ENCODE measurements at places on chromosomes 1 and 21. TPM values are rescaled to one million over a fixed set of nuclear protein-coding genes. Genes with fewer than 3 reads are reported as not detected.
A peak's percentile ranks its signal among the peaks of the same experiment; 100 is the strongest.

- H3K36me3 ChIP-seq: no peaks in the 10 kb centered on the region
- DNase-seq: no peak
- H3K27ac ChIP-seq: peak overlapping the region; percentile 20
- no peak overlapping the region for H3K4me3 ChIP-seq
- no peaks in the 10 kb centered on the region for H3K27me3 ChIP-seq
- H3K4me1 ChIP-seq: peaks cover 19% of the 10 kb centered on the region
These were observed 5.5 kb downstream of the LEMD1 start for GRCh38 chr1:205416322-205416721.

DNA sequence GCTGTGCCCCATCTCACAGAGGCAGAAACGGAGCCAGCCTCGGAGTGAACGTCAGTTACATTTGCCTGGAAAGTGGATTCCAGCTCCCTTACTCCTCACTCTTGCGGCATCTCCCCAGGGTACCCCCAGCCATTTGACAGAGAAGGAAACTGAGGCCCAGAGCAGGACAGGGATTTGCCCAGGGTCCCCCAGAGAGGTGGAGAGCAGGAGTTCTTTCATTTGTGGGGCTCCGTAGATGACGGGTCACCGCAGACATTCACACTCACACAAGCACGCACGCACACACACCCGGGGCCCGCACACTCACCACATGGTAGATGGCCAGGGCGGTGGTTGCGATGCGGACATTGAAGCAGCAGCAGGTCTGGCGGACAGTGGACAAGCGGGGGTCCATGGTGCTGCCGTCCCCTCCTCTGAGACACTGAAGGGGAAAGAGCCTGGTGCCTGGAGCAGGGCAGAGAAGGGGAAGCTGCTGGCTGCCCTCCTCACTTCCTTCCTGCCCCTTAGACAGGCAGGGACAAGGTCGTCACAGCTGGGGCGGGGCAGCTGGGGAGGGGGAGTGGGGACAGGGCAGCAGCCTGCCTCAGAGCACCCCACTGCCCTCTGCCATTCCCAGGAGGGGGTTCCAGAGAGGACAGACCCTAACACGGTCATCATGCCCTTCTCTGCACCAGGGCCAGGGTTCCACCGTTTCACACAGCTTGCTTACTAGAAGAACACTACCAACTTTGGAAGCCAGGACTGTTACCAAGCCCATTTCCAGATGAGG is at the start of gene LAPTM5:
TSS of gene LAPTM5 (minus strand) at position 423 of the 769 bp plus-strand sequence. CDS start at position 394, 29 bp downstream.
- H3K4me1 ChIP-seq: peaks cover 32% of the 10 kb centered on the region
- DNase-seq: peak; percentile 73
- H3K27ac ChIP-seq: peak within 1 kb of the TSS; percentile 63
- H3K36me3 ChIP-seq: no peaks in the 10 kb centered on the region
- H3K27me3 ChIP-seq: no peaks in the 10 kb centered on the region

- no peaks in the 10 kb centered on the region for H3K4me1 ChIP-seq
- H3K36me3 ChIP-seq: peaks cover 11% of the 10 kb centered on the region
- no peak overlapping the region for H3K27ac ChIP-seq
- DNase-seq: no peak
- no peaks in the 10 kb centered on the region for H3K27me3 ChIP-seq
- no peak overlapping the region for H3K4me3 ChIP-seq
These were observed 33.5 kb downstream of the GPR137B start for GRCh38 chr1:236175642-236176336.

GLMN gene
- 7.2 TPM for total RNA-seq

GRCh38 chr21:25890001-25890400 is 155.2 kb downstream of the GABPA start:
- no peak overlapping the region for H3K4me3 ChIP-seq
- DNase-seq: no peak
- no peak overlapping the region for H3K27ac ChIP-seq
- H3K4me1 ChIP-seq: peaks cover 9% of the 10 kb centered on the region

GRCh38 chr1:101241485-101242225 is 4.8 kb downstream of the S1PR1 start:
- peaks cover 37% of the 10 kb centered on the region for H3K4me1 ChIP-seq
- peaks cover 51% of the 10 kb centered on the region for H3K36me3 ChIP-seq
- H3K27me3 ChIP-seq: no peaks in the 10 kb centered on the region
- peak overlapping the region; percentile 92 for H3K27ac ChIP-seq
- DNase-seq: no peak

- DNase-seq: no peak
- no peak overlapping the region for H3K27ac ChIP-seq
- H3K27me3 ChIP-seq: no peaks in the 10 kb centered on the region
- no peaks in the 10 kb centered on the region for H3K36me3 ChIP-seq
These were observed 4.0 kb downstream of the AKR7A2 start for GRCh38 chr1:19307794-19308508.

DENND2C gene
- total RNA-seq: 4.1 TPM

GRCh38 chr1:10155087-10155712 is 55.2 kb upstream of the KIF1B start:
- H3K4me3 ChIP-seq: no peak overlapping the region
- no peak for DNase-seq
- H3K4me1 ChIP-seq: no peaks in the 10 kb centered on the region
- no peaks in the 10 kb centered on the region for H3K27me3 ChIP-seq

- H3K27me3 ChIP-seq: no peaks in the 10 kb centered on the region
- no peaks in the 10 kb centered on the region for H3K36me3 ChIP-seq
- H3K4me3 ChIP-seq: peak overlapping the region; percentile 88
- peak overlapping the region; percentile 84 for H3K27ac ChIP-seq
- peaks cover 5% of the 10 kb centered on the region for H3K4me1 ChIP-seq
- DNase-seq: no peak
These were observed 992 bp downstream of the TENT5C start for GRCh38 chr1:117606649-117607430.

GRCh38 chr1:89873770-89874169 is 52.9 kb downstream of the LRRC8D start:
- DNase-seq: no peak
- peaks cover 26% of the 10 kb centered on the region for H3K4me1 ChIP-seq
- peaks cover 14% of the 10 kb centered on the region for H3K36me3 ChIP-seq
- no peaks in the 10 kb centered on the region for H3K27me3 ChIP-seq
- no peak overlapping the region for H3K27ac ChIP-seq
- H3K4me3 ChIP-seq: no peak overlapping the region

GRCh38 chr1:178344513-178345091 is 152.2 kb downstream of the CLEC20A start:
- H3K4me1 ChIP-seq: peaks cover 60% of the 10 kb centered on the region
- no peak for DNase-seq
- no peaks in the 10 kb centered on the region for H3K36me3 ChIP-seq
- no peak overlapping the region for H3K4me3 ChIP-seq
- no peaks in the 10 kb centered on the region for H3K27me3 ChIP-seq

GRCh38 chr1:229537894-229538293 is 20.6 kb downstream of the ABCB10 start:
- H3K4me1 ChIP-seq: no peaks in the 10 kb centered on the region
- peaks cover 89% of the 10 kb centered on the region for H3K36me3 ChIP-seq
- H3K27me3 ChIP-seq: no peaks in the 10 kb centered on the region
- no peak overlapping the region for H3K27ac ChIP-seq

PFKL gene
- 42.5 TPM for total RNA-seq

DNA sequence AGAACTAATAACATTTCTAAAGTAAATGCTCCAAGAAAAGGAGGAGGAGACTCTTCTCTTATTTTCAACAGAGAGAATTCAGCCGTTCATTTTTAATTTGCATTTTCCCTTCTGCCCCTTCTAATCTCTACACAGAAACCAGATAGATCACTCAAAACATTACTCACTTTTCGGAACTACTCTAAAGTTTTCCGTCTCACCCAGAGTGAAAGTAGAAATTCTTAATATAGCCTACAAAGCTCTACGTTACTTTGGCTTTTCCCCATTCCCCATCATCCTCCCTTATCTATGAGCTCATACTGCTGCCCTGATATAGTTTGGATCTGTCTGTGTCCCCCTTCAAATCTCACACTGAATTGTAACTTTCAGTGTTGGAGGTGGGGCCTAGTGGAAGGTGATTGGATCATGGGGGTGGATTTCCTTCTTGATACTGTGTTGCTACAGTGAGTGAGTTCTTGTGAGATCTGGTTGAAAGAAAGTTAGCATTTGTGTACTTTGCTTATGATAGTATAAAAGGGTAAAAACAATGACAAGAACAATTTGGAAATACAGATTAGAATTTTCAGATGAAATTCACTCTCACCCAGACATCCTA is 188.2 kb downstream of the AMY1C start:
- no peaks in the 10 kb centered on the region for H3K4me1 ChIP-seq
- H3K4me3 ChIP-seq: no peak overlapping the region
- no peak overlapping the region for H3K27ac ChIP-seq
- DNase-seq: no peak
- no peaks in the 10 kb centered on the region for H3K36me3 ChIP-seq

GRCh38 chr1:226671277-226671676 is 67.8 kb downstream of the ITPKB start:
- no peaks in the 10 kb centered on the region for H3K27me3 ChIP-seq
- no peaks in the 10 kb centered on the region for H3K36me3 ChIP-seq
- no peak for DNase-seq
- H3K4me3 ChIP-seq: no peak overlapping the region
- H3K27ac ChIP-seq: peak overlapping the region; percentile 27
- H3K4me1 ChIP-seq: peaks cover 31% of the 10 kb centered on the region

- H3K27ac ChIP-seq: peak overlapping the region; percentile 20
- no peaks in the 10 kb centered on the region for H3K36me3 ChIP-seq
- H3K4me1 ChIP-seq: peaks cover 65% of the 10 kb centered on the region
- no peak for DNase-seq
- no peaks in the 10 kb centered on the region for H3K27me3 ChIP-seq
These were observed 186.3 kb downstream of the RERE start for GRCh38 chr1:8631163-8631562.

LDLRAD1 gene
- not detected for total RNA-seq

GRCh38 chr1:8392522-8392921 is 74.6 kb downstream of the SLC45A1 start:
- no peak for DNase-seq
- no peak overlapping the region for H3K4me3 ChIP-seq
- no peaks in the 10 kb centered on the region for H3K27me3 ChIP-seq

- no peaks in the 10 kb centered on the region for H3K4me1 ChIP-seq
- DNase-seq: no peak
- H3K27me3 ChIP-seq: no peaks in the 10 kb centered on the region
- no peaks in the 10 kb centered on the region for H3K36me3 ChIP-seq
- H3K4me3 ChIP-seq: no peak overlapping the region
- no peak overlapping the region for H3K27ac ChIP-seq
These were observed 1327.9 kb downstream of the BRINP3 start for GRCh38 chr1:189149547-189150375.

FHAD1 gene
- not detected for total RNA-seq

- DNase-seq: no peak
- no peaks in the 10 kb centered on the region for H3K27me3 ChIP-seq
- no peak overlapping the region for H3K27ac ChIP-seq
- no peak overlapping the region for H3K4me3 ChIP-seq
These were observed 37.8 kb downstream of the SGIP1 start for GRCh38 chr1:66571789-66572188.

GRCh38 chr21:40729761-40730425 is 117.1 kb downstream of the DSCAM start:
- no peaks in the 10 kb centered on the region for H3K4me1 ChIP-seq
- no peaks in the 10 kb centered on the region for H3K36me3 ChIP-seq
- no peak for DNase-seq
- H3K4me3 ChIP-seq: no peak overlapping the region
- H3K27ac ChIP-seq: no peak overlapping the region

SLC25A34 gene
- 21.5 TPM for total RNA-seq

CD1B gene
- total RNA-seq: 0.29 TPM

- H3K27me3 ChIP-seq: no peaks in the 10 kb centered on the region
- peaks cover 18% of the 10 kb centered on the region for H3K4me1 ChIP-seq
- peak overlapping the region; percentile 58 for H3K27ac ChIP-seq
- H3K4me3 ChIP-seq: no peak overlapping the region
- H3K36me3 ChIP-seq: peaks cover 76% of the 10 kb centered on the region
- peak; percentile 59 for DNase-seq
These were observed 24.7 kb downstream of the EPHX1 start for GRCh38 chr1:225834417-225835329.

S100A5 gene
- not detected for total RNA-seq

DNA sequence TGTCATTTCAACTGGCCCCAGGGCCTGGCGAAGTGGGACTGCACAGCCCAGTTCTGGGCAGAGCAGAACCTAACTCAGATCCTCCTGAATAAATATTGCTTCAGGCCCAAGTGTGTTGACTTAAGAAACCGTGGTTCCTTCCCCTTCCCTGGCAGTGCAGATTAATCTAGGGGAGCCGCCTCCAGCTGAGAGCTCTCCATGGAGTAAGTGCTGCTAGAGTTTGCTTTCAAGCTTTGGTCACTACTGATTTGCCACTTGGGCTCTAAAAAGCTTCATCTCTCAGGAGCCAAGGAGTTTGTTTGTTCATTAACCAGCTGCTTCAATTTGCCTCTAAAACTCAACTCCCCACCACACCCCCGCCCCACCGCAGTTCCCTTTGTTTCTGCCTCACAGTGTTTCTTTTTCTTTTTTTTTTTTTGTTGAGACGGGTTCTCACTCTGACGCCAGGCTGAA is 112.1 kb downstream of the DTL start:
- H3K4me3 ChIP-seq: no peak overlapping the region
- H3K27ac ChIP-seq: no peak overlapping the region
- no peaks in the 10 kb centered on the region for H3K36me3 ChIP-seq
- peaks cover 6% of the 10 kb centered on the region for H3K4me1 ChIP-seq

DNA sequence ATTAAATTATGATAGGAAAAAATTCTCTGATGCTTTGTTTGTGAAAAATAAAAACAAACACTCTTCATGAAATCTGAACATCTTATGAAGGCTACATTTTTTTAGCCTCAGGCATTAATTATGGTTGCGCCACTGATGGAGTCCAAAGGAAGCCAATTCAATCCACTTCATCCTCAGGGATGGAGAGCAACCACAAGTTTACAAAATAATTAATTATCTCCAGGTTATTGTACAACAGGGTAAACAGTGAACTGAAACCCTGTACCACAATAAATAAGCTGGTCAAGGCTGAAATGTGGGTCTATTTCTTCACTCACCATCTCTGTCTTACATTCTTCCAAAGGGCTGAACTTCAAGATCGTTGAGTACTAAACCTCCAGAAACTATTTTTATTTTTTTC is 49.2 kb downstream of the MRPL39 start:
- DNase-seq: no peak
- no peaks in the 10 kb centered on the region for H3K36me3 ChIP-seq
- no peaks in the 10 kb centered on the region for H3K27me3 ChIP-seq
- no peak overlapping the region for H3K4me3 ChIP-seq
- H3K4me1 ChIP-seq: peaks cover 10% of the 10 kb centered on the region

ATP1B1 gene
- 245 TPM for total RNA-seq

DNA sequence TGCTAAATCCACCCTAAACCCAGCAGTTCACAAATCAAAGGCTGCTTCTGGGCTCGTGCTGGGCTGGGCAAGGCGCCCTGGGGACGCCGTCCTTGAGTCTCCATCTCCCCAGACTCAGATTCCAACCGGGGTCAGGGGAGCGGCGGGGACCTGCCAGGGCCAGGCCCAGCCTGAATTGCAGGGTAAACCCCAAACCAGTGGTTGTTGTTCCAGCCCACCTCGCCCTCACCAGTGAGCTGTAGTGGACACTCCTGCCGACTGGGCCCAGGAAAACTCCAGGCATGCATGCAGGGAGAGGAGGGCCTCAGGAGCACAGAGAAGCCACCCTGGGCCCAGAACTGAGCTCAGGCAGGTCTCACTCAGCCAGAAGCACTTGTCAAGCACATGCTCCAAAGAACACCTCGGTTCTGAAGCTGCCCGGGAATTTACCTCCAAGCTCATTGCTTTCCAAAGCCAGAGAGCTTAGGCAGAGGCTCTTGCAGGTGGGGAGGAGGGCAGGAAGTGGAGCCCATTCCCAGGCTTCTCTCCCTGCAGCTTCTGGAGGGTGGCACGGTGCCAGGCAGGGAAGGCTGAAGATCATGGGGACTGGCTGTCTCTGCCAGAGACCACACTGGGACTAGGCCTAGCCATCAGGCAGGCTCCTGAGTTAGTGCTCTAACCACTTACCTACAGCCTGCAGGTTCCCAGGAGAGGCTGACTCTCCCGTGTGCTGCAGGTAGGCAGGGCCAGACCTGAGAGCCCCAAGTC is 437.0 kb downstream of the MATN1 start:
- no peak overlapping the region for H3K27ac ChIP-seq
- no peaks in the 10 kb centered on the region for H3K4me1 ChIP-seq
- H3K4me3 ChIP-seq: no peak overlapping the region
- no peaks in the 10 kb centered on the region for H3K27me3 ChIP-seq
- DNase-seq: no peak

WNT9A gene
- total RNA-seq: 0.54 TPM

Measured in heart left ventricle (tissue), 16 donors.